ENCODE measurements at places on chromosomes 2 and 18.

- DNase-seq, result peak; percentile 94
Observed at GRCh38 chr2:137192366-137193310, 427.3 kb downstream of the THSD7B start.

GRCh38 chr2:2232167-2232566 is 98.9 kb downstream of the MYT1L start:
- DNase-seq, result no peak

DNA sequence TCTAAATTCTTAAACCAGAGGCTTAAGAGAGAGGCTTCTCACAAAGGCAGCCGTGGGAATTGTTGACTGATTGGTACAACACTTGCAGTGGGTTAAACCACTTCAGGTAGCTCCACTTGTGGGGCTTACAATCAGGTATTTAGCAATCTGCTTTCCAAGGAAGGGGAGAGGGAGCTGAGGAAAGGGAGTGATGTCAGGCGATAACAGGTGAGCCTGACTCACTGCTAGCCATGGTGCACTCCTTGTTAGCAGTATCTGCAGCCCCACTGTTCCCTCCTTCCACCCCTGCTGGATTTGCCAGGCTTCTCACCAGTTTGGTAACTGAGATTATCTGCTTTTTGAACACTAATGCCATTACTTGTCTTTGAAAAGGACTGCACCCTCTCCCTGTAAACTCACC is 1056.7 kb upstream of the FANCL start:
- DNase-seq, result no peak

DNA sequence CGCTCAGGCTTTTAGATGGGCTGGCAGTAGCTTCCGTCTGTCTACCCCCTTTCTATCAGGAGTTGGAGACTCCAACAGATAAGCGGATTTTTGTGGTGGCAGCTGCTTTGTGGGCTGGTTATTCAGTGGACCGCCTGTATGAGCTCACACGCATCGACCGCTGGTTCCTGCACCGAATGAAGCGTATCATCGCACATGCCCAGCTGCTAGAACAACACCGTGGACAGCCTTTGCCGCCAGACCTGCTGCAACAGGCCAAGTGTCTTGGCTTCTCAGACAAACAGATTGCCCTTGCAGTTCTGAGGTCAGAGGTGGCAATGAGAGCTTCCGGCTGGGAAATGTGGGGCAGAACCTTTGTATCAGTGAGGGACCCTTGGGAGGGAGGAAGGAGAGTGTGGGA is 14.8 kb downstream of the CAD start:
- no peak for DNase-seq

GRCh38 chr2:177574356-177574755 is 181.8 kb downstream of the AGPS start:
- DNase-seq, result no peak

DNA sequence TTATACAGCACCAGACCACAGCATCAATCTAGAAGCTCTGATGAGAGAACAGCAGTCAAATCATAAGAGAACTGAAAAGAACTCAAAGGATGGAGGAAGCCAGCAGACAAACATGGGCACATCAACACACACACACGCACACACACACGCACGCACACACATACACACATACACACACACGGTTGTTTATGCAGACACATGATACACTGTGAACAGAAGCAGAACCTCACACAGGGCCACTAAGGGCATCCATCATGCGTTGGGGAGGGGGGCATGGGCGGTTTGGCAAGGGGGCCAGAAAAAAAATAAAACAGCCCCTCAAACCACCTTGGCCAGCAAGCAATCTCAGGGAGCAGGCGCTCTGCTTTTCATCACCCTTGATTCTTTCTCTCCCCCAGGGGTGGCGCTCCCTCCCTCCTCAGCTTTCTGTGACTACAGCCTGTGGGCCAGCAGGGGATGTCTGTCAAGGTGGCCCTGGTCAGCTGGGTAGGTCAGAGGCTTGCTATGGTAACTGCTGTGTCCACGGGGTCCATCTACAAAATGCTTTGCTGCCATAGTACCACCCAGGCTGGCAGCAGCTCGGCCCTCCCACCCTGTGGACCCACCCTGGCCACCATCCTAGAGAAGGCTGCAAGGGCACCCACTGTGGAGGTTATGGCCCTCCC is 318.0 kb downstream of the CELF4 start:
- no peak for DNase-seq

- DNase-seq, result no peak
Observed at GRCh38 chr2:46942143-46942526, 26.5 kb upstream of the MCFD2 start.

DNA sequence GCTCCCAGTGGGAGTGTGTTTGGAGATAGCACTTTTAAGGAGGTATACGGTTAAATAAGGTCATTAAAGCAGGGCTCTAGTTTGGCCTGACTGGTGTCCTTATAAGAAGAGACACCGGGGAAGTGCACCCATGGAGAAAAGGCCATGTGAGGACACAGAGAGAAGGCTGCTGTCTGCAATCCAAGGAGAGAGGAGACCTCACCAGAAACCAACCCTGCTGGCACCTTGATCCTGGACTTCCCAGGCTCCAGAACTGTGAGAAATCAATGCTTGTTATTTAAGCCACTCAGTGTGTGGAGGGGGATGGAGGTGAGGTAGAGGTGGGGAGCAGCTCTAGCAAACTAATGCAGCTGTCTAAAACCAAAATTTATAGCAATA is 62.0 kb downstream of the RPL31 start:
- DNase-seq, result no peak

DNA sequence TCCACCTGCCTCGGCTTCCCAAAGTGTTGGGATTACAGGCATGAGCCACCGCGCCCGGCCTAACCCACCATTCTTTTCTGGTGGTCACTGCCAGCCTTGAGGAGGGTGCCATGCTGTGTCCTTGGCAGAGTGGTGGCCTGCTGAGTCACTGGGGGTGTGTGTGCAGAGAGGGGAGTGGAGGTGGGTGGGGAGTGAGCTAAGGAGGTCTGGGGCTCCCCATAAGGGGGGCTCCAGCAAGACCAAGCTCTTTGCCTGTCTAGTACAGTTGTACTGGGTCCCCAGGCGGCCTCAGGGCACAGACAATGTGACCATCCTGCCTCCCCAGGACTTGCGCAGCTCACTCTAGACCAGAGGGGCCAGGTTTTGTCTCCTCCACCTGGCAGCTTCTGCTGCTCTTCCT is 36.1 kb downstream of the LAMA3 start:
- no peak for DNase-seq

GRCh38 chr2:54143780-54144179 is 28.4 kb downstream of the ACYP2 start:
- no peak for DNase-seq

GRCh38 chr2:183164650-183165015 is 40.4 kb downstream of the NUP35 start:
- peak; percentile 1 for DNase-seq

- DNase-seq, result no peak
Observed at GRCh38 chr18:11369556-11369955, 220.2 kb upstream of the PIEZO2 start.
